ENCODE measurements at places on chromosomes 13 and 19.

GRCh38 chr19:47848823-47849473, 10.1 kb upstream of the TPRX2 start:
- no peak for DNase-seq

DNA sequence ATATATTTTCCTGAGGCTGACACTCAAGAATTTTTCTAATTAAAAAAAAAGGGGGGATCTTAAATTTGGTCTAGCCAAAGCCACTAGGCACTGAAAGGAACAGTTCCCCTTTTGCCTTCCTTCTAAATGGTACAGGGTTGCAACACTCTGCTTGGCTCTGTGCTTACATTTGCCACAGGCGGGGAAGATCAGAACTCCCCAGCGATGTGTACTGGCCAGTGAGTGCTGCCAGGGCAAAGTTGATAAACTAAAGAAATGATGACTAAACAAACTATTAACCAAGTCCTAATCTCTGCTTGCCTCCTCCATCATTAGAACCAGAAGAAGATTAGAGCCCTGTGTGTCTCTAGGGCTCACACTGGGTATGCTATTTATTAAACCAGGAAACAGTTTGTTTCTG, 75.3 kb upstream of the SCEL start:
- DNase-seq, result no peak

DNA sequence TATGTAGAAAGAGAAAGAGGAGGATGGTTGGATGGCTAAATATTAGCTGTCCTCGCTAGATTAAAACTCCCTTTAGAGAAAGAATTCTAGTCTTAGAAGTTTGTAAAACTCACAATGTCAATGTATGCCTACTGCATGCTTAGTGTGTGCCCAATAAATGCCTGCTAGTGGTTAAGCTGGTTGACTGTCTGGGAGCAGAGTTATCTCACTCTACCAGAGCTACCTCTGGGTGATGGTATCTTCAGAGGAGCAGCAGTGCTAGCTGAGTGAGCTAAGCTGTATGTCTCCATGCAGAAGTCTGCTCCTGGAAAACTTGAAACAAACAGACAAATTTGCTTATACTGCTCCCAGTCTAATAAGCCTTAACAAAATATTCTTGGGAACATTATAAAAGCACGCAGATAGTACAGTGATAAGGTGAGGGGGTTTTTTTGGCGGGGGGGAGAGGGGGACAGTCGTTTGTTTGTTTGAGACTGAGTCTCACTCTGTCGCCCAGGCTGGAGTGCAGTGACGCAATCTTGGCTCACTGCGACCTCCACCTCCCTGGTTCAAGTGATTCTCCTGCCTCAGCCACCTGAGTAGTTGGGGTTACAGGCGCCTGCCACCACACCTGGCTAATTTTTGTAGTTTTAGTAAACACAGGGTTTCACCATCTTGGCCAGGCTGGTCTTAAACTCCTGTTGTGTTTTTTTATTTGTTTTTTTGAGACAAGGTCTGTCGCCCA, 202.8 kb upstream of the TSC22D1 start:
- no peak for DNase-seq

- no peak for DNase-seq
Observed at GRCh38 chr13:97327506-97328221, 105.5 kb downstream of the MBNL2 start.

DNA sequence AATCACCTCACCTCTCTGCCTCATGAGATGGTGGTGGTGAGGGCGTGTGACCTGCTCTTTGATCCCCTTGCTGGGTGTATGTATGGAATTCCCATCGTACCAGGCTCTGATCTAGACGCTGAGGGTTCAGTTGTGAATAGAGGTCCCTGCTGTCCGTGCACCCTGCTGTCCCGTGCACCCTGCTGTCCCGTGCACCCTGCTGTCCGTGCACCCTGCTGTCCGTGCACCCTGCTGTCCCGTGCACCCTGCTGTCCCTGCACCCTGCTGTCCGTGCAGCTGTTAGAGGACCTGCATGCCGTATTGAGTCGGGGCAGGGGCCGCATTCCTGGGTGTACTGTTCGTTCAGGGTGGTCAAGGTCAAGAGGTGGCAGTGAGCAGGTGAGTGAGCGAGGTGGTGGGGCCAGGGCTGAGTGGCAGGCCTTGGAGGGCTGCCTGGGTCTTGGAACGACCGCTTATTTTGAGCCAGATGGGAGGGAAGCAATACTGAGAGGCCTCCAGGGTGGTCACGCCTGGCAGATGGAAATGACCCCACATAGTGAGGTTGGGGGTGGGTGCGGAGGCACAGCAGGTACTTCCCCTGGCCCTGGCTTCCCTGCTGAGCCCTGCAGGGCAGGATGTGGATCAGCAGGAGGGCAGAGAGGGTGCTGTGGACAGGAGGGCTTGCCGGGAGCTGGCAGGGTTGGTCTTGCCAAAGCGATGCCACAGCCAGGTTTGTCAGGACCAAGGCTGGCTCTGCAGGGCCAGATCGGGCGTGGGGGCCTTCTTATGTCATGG, 4.6 kb upstream of the EPN1 start:
- DNase-seq, result no peak

DNA sequence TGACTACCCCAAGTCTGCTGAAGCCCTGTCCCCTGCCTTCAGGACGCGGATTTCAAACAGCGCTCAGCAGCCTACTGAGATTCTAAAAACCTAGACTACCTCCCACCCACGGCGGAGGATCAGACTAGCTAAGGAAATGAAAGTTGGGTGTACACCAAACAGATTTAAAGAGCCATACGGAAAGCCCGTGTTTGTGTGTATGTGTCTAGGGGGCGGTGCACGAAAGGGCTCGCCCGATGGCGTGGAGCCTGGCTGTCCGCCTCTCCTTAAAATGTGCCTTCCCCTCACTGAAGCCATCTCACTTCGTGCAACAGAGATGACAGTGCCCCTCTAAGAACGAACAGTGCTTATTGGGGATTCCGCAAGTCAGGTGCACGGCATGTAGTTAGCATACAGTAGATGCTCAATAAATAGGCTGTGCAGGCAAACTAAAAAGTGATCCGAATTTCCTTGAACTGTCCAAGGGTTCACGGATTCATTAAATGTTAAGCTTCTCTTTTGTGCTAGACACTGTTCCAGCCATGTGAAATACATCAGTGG, 639 bp downstream of the LENG1 start:
- no peak for DNase-seq

DNA sequence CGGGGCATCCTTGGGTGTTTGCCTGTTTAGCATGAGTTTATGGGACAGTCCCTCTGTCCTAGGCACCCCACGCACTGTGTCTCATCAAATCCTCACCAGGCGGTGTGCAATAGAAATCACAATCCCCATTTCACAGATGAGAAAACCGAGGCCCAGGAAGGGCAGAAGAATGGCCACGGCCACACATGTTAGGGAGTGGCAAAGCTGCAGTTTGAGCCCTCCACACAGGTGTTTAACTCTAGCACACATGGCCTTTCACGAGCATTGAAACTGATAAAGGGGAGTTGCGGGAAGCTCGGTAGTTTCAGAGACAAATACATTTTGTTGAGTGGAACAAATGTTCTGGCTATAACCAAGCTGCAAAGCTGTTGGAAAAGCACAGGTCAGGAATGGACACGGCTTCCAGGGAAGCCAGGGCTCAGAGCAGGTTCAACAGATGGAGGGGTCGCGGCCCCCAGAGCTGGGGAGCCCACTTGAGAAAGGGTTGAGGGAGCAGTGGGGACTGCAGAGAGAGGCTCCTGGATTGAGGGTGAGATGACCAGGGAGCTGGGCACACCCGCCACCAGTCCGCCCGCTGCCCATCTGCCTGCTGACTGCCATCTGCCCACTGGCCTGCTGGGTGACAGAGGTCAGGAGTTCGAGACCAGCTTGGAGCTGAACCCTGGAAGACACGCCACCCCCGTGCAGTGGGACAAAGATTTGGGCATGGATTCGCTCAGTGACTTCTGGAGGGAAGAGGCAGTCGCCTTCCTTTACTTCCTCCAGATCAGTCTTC, 154.7 kb downstream of the URI1 start:
- no peak for DNase-seq

GRCh38 chr19:18174983-18175382, 1.4 kb downstream of the IFI30 start:
- DNase-seq, result no peak

- no peak for DNase-seq
Observed at GRCh38 chr13:112759053-112759452, 69.2 kb downstream of the ATP11A start.

GRCh38 chr19:18735324-18735723, 51.8 kb downstream of the CRTC1 start:
- DNase-seq, result no peak

- no peak for DNase-seq
Observed at GRCh38 chr13:89455741-89456140, 1784.6 kb downstream of the SLITRK5 start.

DNA sequence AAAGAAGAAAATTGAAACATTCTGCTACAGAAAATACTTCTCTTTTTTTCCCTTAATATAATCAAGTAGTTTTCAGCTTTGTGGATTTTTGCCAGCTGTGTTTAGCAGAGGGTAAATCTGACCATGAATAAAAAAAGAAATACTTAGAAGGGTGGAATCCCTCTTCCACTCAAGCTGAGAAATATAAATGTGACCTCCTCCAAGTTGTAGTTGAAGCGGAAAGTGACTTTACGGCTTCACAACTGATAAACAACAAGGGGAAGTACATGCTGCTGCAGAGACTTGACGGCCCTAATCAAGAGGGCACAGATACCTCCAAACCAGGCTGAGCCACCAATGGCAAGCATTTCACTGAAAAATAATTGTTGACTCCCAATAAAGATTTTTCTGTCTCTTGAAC, 785.0 kb downstream of the SLITRK5 start:
- no peak for DNase-seq

- DNase-seq, result no peak
Observed at GRCh38 chr13:49319551-49319950, 71.8 kb downstream of the CDADC1 start.

DNA sequence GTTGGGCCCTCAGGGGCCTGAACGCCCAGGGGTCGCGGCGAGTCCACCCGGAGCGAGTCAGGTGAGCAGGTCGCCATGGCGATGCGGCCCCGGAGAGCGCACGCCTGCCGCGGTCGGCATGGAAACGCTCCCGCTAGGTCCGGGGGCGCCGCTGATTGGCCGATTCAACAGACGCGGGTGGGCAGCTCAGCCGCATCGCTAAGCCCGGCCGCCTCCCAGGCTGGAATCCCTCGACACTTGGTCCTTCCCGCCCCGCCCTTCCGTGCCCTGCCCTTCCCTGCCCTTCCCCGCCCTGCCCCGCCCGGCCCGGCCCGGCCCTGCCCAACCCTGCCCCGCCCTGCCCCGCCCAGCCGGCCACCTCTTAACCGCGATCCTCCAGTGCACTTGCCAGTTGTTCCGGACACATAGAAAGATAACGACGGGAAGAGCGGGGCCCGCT, at the start of gene CCNA1:
CCNA1 (plus strand) TSS at position 390 of the 439 bp plus-strand sequence. CDS start 562 bp downstream, outside the sequence.
- no peak for DNase-seq

- DNase-seq, result no peak
Observed at GRCh38 chr13:83057119-83057518, 825.2 kb downstream of the SLITRK1 start.

DNA sequence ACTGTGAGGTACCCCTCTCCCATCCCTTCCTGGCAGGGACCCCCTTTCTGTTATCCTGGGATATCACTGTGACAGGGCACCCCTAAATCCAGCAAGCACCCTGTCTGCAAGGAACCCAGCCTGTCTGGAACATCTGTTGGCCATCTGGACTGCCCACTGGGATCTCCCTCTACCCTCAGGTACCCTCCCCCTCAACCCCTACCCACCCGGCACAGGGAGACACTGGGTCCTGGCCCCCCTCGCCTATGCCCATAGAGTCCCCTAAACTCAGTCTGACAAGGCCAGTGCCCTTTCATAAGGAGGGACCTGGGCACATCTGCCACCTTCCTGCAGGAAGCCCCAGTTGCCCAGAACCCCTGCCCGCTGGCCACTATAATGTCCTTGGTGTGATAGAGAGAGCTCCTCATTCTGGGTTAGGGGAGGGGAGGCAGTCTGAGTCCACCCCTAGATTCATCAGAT, 2.8 kb upstream of the SLC27A5 start:
- DNase-seq, result no peak

GRCh38 chr19:54418030-54418929, 3.0 kb downstream of the TTYH1 start:
- no peak for DNase-seq

GRCh38 chr13:49549289-49549688, 36.1 kb downstream of the RCBTB1 start:
- DNase-seq, result no peak

DNA sequence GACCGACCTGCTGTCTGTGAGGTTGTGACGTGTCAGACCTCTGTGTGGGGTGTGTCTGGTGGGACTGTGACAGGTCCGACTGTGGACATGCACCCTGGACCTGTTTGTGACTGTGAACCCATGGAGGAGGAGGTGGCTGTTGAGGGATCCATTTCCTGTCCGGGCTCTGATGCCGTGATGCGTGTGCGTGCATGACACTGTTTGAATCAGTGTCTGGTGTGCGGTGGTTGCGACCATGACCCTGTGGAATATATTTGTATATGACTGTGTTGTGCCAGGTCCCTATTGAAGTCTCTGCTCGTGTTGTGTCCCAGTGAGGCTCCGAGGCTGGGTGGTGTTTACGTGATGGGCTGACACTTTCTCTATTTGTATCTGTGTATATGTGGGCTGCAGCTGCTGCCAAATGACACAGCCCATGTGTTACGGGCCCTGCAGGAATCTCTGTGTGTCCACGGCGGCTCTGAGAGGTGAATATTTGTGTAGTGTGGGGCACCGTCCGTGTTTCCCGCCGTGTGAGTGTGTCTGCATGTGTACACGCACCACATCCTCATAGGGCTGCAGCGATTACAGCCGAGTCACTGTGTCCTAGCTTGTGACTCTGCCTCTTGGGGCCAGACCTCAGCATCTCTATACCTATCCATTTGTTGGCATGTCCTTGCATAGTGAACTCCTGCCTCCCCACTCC, 18.3 kb downstream of the CCDC97 start:
- no peak for DNase-seq

GRCh38 chr13:22405891-22406290, 735.0 kb downstream of the FGF9 start:
- no peak for DNase-seq

DNA sequence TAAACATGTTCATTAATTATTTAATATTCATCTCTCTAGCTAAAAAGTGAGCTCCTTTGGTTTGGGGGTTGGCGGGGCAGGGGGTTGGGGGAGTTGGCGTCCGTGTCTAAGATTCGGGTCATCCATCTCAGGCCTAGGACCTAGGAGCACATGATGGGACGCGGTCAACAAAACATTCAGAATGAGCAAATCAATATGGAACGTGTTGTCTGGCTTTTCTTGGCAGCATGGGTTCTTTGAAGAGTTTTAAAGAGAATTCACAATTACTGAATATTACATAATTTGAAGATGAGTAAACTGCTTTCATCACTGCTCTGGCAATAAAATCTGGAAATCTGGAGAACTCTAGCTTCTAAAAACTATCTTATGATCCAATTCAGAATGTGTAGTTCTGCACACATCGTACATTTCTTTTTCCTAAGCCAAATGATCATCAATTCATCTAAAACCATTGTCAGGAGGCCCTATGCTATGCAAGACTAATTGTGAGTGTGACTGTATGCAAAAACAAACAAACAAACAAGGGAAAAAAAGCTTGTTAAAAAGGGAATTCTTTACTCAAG, 5.4 kb upstream of the ARGLU1 start:
- no peak for DNase-seq

- DNase-seq, result no peak
Observed at GRCh38 chr19:46076031-46076880, 35.5 kb upstream of the IGFL4 start.
